ENCODE measurements at places on chromosomes 5 and 9. TPM values are rescaled to one million over a fixed set of nuclear protein-coding genes. Genes with fewer than 3 reads are reported as not detected.

SRP19 gene
- 46.4 TPM for polyA plus RNA-seq

PCSK1 gene
- polyA plus RNA-seq: not detected

ORM2 gene
- polyA plus RNA-seq: not detected

CCDC183 gene
- 5.3 TPM for polyA plus RNA-seq

FOXD4L6 gene
- 0.05 TPM for polyA plus RNA-seq

DNM1 gene
- polyA plus RNA-seq: 35.7 TPM

IFNB1 gene
- polyA plus RNA-seq: not detected

GRCh38 chr9:127360829-127361228 lies 36.1 kb upstream of the SLC2A8 start:
- peak; percentile 30 for DNase-seq

- DNase-seq: peak; percentile 16
Observed at GRCh38 chr5:9932770-9933169, 302.6 kb upstream of the TAS2R1 start.

DNA sequence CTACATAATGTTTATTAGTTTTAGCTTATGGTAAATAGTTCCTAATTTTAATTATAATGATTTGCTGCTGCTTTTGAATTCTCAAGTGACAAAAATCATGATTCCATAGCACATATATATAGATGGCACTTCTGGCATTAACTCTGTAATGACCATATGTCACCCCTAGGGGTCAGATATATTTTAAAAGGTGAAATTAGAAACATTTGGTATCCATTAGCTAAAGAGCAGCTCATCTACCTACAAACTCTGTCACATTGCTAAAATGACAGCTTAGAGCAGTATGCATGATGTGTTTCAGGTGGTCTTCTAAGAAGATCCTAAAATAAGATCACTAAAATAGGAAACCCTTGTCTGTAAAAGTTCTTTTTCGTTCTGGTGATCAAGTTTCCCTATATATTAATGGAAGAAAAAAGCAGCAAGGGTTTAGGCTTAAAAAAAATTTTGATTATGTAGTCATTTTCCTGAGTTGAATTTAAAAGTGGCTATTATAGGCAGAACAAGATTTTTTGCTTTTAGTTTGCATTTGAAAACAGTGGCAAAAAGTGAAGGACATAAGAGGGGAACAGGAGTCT lies 157.7 kb upstream of the POU5F2 start:
- peak; percentile 11 for DNase-seq

DNA sequence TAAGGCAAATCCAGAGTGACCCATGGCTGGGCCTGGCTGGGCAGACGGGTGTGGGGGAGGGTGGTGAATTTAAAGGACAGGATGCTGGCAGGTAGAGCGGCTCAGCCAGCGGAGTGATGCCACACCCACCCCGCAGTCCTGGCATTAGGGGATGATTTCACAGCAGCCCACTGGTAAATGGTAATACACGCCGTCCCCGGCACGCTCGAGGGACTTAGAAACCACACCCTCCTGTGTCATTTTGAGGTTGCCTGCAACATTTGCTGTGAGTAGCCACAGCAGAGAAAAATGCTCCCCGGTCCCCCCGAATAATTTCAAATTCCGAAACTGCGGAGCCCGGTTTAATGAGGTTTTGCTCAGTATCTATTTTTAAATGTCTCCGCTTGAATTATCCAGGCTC lies 71.3 kb upstream of the FCN2 start:
- no peak for DNase-seq

DNA sequence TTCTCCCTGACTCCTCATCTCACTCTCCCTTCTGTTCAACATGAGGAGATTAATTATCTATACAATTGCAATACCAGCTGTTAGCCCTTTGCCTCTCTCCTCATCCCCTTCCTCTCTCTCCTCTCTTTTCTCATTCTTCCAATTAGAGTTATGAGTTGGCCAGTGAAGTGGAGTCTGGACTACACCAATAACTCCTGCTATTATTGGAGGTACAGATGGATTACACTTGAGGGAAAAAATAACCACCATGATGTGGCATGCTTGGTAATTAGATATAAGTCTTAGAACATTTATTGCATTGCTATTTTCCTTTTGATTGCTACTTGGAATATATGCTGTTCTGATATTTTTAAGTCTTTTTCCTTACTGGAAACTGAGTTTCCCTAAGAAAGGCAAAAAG lies 159.2 kb downstream of the FRMD3 start:
- DNase-seq: no peak

DNA sequence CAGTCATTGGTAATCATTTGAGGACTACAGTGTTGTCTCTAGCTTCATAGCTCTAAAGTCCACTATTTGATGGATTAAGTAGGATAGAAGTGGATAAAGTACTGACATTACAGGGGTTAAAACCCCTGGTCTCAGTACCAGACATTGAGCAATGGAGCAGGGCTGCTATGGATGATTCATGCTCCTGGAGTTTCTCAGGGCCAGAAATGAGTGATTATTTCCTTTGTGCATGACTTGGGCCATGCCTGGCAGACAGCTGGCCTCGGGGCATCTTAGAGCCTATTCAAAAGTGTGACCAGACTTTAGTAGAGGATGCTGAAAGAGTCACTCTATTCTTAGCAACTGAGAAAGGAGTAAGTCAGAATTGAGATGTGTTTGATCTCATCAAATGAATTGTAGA lies 350.7 kb upstream of the TLE4 start:
- no peak for DNase-seq

DNA sequence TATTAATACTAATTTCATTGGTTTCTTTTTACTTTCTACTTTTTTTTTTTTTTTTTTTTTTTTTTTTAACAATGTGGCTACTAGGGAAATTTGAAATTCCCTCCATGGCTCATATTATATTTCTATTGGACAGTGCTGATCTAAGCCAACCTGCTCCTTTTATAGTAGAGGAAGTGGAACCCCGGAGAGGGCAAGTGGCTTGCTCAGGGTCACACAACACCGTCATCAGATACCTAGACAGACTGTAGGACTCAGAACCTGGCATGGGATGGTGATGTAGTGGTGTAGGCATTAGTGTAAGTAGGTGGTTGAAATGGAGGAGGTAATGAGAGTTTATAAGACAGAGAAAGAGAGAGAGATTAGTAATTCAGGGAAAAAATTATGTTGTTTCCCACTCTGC lies 10.8 kb downstream of the ZNF618 start:
- no peak for DNase-seq

DNA sequence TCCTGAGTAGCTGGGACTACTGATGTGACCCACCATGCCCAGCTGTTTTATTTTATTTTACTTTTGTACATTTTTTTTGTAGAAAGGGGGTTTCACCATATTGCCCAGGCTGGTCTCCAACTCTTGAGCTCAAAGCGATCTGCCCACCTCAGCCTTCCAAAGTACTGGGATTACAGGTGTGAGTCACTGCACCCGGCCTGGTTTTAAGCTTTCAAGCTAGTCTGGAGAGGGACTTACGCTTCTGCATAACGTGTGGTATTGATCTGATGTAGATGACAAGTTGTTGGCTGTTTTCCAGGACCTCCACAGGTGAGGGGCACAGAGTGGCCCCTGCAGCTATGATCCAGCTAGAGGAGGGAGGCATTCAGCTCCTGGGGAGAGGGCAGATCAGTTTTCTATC lies 6.8 kb upstream of the CCL21 start:
- DNase-seq: no peak

DNA sequence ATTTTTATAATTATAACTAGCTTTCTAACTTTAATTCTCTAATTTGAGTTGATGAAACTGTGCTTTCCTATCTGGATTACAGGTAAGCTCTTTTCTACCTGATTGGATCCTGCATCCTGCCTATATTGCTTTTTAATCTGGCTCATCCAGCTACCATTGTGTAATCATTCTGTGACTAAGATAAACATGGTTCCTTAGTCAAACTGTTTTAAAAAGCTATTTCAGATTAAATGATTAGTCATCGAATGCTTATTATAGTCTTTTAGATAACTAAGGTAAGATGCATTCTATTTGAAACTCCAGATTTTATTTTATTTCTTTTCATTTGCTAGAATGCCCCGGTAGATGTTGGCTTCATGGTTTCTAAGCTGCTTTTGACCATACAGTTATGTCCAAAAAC lies 50.7 kb downstream of the ICE1 start:
- DNase-seq: no peak

GRCh38 chr5:51902512-51902911 lies 519.3 kb downstream of the ISL1 start:
- DNase-seq: peak; percentile 38

DNA sequence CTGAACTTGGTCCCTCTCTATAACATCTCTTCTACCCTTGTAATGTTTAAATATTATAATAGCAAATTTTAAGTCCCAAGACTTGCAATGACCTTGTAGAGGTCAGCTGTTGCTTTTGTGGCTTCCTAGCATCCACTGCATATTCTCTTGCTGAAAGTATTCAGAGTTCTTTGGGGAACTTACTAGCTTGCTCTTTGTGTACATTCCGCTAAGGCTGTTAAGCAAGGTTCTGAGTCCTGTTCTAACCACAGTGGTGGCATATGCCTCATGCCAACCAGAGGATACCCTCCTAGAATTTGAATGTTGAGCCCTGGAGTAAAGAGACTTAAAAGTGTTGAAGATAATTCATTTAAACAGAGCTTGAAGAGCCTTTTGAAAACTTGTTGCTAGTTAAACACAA lies 570.9 kb downstream of the TLE1 start:
- DNase-seq: no peak

DNA sequence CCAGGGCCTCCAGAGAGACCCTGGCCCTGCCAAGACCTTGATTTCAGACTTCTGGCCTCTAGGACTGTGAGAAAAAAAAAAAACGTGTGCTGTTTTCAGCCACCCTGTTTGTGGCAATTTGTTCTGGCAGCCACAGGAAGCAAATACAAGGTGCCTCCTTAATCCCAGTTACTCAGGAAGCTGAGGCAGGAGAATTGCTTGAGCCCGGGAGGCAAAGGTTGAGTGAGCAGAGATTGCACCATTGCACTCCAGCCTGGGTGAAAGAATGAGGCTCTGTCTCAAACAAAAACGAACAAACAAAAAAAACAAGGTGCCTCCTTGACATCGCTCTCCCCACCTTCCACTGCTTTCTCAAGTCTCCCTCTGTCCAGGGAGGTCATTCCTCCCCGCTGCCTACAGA lies 98.0 kb downstream of the GABBR2 start:
- DNase-seq: no peak

- no peak for DNase-seq
Observed at GRCh38 chr9:81213456-81213855, 475.9 kb downstream of the TLE1 start.

GRCh38 chr9:16120231-16120641 lies 567.4 kb downstream of the CCDC171 start:
- DNase-seq: no peak

DNA sequence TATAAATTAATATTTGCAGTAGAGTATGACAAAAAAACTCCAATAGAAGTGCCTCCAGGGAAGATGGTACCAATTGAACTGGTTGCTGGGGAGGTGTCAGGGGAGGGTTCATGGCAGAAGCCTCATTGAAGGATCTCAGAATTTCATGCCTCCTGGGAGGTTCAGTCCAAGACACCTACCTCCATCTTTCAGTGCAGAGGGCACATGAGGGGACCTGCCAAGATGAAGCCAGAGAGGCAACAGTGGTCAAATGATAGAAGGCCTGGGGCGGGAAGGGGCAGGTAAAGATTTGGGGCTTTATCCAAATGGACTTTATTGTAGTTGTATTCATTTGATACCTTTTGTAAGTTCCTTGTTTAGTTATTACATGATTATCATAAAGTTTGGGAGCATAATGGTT lies 25.9 kb upstream of the KCNIP1 start:
- DNase-seq: no peak

DNA sequence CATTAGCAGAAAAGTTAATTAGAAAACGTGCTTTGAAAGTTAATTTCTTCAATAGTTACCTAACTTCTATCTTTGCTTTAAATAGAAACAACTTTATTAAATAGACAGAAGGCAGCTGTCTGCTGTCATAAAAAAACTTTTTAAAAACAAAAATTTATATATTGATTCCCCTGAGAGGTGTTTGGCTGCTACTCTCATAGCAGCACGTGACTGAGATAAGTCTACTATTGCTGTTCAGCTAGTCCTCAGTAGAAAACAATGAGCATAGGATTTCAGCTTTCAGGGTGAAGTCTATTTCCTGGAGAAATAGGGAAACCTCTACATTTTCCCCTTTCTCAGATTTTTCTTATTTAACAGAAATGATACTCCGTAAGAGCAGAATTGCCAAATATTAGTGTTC lies 135.0 kb upstream of the FBN2 start:
- no peak for DNase-seq

DNA sequence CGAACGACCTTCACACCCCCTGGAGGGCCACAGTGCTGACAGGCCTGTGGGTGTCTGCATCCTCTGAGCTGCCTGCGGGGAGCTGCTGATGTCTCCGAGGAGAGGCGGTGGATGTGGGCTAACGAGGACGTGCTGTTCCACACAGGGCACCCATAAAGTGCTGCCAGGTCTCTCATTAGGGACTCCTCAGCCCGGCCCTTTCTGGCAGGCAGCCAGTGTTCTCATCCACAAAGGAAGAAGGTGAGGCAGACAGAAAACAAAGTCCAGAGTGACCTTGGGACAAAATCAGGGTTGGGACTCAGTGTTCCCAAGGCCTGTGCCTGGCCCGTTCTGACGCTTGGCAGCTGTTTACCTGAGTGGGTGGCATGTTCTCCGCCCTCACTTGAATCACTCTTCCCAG lies 29.3 kb downstream of the CARTPT start:
- peak; percentile 28 for DNase-seq

Data from SK-N-SH (cell line).